ENCODE measurements at places on chromosomes 5 and 9.

- no peak for DNase-seq
These were observed 1680.3 kb downstream of the MAT2B start for GRCh38 chr5:165185716-165186115.

DNA sequence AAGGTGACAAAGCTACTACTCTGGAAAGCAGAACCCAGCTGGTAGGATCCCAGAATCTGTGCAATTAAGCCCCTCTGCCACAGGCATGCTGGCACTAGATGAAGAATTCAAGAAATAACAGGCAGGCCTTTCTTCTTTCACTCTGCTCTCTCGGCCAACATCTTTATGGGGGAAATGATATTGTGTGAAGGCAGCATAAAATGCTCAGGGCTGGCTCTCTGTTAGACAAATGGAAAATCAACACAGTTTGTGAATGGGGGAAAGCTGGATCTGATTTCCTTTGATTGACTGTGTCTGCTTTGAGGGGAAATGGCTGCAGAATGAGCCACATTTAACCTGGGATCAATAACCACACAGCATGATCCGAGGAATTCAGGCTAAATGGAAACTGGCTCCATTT, 29.1 kb upstream of the AKNA start:
- no peak for DNase-seq

GRCh38 chr5:30843541-30843940, 349.9 kb upstream of the CDH6 start:
- no peak for DNase-seq

DNA sequence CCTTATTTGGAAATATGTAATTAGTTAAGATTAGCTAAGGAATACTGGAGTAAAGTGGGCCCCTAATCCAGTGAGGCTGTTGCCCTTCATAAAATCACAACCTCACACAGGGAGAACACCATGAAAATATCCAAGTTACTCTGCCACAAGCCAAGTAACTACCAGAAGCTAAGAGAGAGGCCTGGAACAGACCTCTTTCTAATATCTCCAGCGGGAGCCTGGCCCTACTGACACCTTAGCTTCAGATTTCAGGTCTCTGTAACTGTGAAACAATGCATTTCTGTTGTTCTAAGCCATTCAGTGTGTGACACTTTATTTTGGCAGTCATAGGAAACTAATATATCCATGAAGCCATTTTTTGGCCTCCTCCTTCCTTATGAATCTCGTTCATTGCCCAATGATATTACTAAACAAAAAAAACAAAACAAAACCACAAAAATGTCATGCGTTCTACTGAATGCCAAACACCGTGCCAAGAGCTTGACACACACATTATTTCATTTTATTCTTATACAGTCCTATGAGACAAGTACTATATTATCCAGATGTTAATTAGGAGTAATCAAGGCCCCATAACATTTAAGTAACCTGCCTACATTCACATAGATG, 699.0 kb downstream of the MAT2B start:
- DNase-seq, result no peak

- DNase-seq, result no peak
These were observed 131.5 kb upstream of the GRHPR start for GRCh38 chr9:37290940-37291485.

Measured in NCI-H1105 (cell line).